ENCODE measurements at places on chromosomes 6 and 20.

- no peak for DNase-seq
Measured at GRCh38 chr6:52707963-52708680, 37.2 kb downstream of the TMEM14A start.

DNA sequence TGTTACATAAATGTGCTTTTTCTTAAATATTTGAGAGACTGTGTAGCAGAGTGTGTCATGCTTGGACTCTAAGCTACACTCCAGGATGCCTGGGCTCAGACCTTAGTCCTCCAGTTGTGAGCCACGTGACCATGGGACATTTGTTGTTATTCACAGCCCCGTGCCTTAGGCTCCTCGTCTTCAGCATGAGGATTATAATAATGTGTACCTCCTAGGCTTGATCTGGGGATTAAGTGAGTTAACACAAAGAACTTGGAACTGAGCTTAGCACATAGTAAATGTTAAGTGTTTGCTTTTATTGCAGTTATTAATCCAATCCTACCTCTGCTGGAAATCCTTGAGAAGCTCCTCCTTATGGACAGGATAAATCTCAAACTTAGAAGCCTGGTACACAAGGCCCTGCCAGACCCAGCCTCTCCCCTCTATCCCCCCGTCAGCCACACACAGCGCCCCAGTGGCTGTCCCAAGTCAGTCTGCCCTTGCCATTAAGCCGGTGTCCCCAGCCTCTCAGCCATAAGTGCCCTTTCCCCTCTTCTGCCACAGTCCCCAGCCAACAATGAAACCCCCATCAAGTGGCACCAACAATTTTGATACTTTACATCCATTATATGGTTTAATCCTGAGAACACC is 177.5 kb downstream of the TMEM242 start:
- no peak for DNase-seq

- no peak for DNase-seq
Measured at GRCh38 chr20:55070001-55070400, 594.6 kb downstream of the DOK5 start.

- DNase-seq = peak; percentile 12
Measured at GRCh38 chr6:39188571-39188970, 40.7 kb downstream of the KCNK5 start.

DNA sequence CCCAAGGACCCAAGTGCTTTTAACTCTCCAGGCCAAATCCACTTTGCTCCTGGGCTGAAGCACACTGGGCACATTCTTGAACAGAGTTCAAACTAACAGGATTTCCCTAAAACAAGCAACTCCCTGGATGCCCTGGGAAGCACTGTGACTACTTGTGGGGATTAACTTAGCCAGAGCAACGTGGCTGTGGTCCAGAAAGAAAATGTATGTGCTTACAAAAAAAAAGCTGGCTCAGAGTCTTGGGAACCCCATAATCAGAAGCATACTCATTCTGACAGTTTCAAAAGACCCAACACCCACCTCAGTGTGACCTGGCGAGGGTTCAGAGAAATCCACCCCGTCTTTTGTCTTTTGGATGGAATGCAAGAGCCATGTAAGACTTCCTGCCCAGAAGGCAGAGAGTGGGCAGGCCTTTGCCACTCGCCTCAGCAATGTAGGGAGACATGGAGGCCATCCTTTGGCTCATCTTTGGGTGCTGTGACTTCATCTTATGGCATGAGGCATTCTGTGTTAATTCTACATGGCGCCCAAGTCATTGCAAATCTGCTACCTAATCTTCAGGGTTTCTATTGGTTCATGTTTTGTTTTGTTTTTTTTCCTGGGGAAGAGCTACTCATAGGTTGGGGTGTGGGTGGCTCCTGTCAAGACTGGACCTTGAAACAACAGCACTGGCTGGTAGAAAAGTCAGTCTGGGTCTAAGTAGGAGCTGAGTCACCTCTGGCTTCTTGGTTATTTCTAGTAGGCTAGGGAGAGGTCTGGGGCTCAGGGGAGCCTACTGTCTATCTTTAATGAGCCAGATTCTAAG is 248.6 kb upstream of the SUPT3H start:
- DNase-seq = no peak
